ENCODE measurements at places on chromosomes 11 and 22. TPM values are rescaled to one million over a fixed set of nuclear protein-coding genes. Genes with fewer than 3 reads are reported as not detected.

Gene C22orf23
- not detected for total RNA-seq

Gene TYR
- not detected for total RNA-seq

DNA sequence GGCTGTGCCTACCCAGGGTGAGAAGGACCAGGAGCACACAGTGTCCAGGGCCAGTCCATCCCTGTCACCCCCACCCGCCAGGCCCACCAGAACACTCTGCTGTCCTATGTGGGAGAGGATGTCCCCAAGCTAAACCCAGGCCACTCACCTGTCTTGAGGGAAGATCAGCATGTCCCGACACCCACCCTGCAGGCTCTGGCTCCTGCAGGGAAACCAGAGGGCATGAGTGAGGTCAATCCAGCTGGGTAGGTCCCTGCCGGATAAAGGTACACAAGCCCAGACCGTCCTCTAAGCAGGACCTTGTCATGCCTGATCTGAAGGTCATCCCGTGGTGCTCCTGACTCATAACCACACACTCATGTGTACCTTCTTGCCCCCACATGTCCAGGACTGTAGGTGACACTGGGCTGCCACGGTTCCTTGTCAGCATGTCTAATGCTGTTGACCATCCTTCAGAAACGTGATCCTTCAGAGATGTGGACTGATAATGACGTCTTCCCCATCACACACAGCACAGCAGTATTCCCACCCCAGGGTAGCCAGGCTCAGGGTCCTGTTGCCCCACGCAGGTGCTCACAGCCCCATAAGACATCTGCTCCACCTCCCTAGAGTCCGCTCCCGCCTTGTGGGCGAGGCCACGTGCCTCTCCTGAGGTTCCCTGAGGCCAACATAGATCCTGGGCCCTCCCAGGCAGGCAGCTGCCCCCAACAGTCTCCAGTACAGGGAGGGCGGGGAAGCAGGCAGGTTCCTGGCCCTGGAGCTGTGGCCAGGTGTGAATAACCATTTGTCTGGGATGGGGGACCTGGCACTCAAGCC lies 6.1 kb downstream of the ARVCF start:
- DNase-seq: no peak

DNA sequence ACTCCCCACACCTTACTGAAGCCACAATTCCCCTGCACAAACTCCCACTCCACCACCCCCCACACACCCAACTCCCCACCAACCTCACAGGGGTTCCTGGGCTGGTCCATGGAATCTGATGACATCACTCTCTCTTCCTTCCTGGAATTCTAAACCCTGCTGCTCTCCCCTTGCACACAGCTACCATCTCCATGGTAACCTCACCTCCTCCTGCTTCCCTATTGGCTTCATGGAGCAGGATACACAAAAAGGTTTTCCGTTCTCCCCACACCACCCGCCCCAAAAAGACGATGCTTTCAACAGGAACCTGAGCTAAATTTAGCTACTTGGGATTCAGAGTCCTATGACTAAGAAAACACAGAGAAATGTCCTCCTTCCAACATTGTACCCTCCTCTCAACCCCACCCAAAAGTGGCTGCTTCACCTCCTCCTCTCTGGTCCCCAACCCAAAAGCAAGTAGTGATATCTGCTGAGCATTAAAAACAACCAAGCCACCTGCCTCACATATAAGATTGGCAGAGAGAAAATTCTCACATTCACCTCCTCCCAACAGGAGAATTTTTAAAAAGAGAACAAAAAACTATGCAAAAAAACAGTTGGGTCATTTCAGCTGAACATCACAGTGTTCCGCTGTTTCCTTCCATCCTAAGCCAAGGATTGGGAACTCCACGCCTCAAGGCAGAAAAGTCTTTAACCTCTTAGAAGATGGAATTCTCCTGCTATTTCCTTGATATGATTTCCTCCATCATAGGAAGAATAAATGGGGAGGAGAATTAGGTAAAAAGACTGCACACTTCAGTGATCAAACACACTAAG lies 66.9 kb downstream of the RBFOX2 start:
- DNase-seq: no peak

GRCh38 chr11:96203567-96204365 lies 139.2 kb downstream of the MAML2 start:
- DNase-seq: no peak

Gene GTSE1
- total RNA-seq: 39.7 TPM

DNA sequence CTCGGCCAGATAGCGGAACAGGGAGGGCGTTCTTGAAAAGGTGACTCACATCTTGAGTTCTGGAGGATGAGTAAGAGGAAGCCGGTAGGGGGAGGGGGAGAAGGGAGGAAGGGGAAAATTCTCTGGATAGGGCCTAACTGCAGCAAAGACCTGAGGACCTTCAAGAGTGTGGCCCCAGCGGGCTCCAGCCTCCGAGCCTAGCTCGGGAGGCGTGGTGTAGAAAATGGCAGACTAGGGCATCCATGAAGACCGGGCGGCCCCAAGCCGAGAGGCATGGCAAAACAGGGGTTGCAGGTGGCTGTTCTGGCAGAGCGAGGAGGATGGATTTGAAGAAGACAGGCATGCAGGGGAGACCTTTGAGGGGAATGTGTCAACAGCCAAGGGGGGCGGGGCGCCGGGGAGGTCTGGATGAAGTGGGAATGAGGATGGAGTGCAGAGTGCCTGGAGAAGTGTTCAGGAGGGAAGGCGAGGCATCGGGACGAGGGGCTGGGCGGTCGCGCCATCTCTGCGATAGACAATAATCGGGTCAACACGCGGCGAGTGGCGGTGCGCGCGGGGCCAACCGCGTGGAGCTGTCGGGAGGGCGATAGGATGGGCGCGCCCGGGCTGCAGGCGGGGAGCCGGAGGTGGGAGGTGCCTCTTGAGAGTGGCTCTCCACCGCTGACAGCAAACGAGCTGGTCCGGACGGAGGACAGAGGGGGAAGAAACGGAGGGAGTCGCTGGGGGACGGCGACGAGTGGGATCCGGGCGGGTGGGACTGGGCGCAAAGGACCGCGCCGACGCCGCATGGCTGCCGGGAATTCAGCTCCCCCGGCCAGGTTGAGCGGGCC lies 40.0 kb upstream of the CREB3L1 start:
- DNase-seq: peak; percentile 85

- DNase-seq: no peak
These were observed 1.8 kb downstream of the IGF2 start for GRCh38 chr11:2137202-2138067.

GRCh38 chr11:129974237-129974636 lies 28.4 kb downstream of the PRDM10 start:
- no peak for DNase-seq

Gene CHADL
- 0.17 TPM for total RNA-seq

Gene OMP
- total RNA-seq: not detected

GRCh38 chr22:22243033-22243680 lies 1.4 kb upstream of the VPREB1 start:
- no peak for DNase-seq

DNA sequence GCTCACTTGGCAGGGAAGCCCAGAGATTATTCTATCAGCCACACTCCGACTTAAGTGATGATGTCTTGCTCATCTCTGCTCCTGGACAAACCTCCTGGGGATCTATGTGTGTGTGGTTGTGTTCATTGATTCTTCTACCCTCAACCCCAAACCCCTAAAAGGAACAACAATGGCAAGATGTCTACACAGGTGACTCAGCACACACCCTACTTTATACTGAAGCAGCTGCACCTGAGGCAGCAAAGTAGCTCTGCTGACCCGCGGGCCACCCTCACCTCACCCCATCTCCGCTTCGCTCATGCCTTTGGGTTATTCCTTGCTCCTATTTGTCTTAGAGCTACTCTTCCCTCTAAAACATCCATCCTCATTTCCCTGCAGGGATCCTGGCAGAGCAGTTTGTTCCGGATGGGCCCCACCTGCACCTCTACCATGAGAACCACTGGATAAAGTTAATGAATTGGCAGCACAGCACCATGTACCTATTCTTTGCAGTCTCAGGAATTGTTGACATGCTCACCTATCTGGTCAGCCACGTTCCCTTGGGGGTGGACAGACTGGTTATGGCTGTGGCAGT lies 38.7 kb downstream of the TMEM45B start:
- no peak for DNase-seq

GRCh38 chr11:76783896-76784813 lies 999 bp downstream of the TSKU start:
- no peak for DNase-seq

DNA sequence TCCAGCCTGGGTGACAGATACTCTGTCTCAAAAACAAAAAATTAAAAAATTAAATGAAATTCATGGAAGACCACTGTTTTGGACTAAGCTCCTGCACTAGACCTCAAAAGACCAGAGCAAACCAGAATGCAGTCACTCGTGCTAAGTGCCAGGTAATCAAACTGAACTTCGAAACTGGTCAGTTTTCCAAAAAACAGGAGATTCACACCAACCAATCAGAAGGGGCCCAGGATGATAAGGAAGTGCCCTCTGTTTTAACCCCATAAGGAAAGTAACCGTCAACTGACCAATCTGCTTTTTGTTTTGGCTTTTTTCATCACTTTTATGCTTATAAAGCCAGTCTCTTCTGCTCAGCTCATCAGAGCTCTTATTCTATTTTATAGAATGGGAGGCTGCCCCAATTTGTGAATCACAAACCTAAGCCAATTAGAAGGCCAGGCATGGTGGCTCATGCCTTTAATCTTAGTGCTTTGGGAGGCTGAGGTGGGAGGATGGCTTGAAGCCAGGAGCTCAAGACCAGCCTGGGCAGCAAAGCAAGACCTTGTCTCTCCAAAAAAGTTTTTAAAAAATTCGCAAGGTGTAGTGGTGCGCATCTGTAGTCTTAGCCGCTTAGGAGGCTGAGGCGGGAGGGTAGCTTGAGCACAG lies 10.1 kb upstream of the TOP3B start:
- DNase-seq: no peak

Gene SEPTIN5
- 0.81 TPM for total RNA-seq

DNA sequence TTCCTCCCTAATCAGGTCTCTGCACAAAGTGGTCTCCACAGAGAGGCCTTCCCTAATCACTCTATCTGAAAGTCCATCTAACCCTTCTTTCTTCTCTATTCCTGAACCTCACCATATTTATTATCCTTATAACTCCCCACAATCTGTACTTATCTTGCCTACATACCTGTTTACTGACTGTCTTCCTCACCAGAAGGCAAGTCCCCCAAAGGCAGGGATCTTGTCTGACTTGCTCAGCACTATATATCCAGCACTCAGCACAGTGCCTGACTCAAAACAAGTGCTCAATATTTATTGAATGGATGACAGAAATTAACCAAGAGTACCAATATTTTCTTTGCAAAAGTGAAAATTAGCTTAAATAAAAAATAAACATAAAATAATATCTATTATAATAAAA lies 5.5 kb downstream of the DCUN1D5 start:
- DNase-seq: no peak

DNA sequence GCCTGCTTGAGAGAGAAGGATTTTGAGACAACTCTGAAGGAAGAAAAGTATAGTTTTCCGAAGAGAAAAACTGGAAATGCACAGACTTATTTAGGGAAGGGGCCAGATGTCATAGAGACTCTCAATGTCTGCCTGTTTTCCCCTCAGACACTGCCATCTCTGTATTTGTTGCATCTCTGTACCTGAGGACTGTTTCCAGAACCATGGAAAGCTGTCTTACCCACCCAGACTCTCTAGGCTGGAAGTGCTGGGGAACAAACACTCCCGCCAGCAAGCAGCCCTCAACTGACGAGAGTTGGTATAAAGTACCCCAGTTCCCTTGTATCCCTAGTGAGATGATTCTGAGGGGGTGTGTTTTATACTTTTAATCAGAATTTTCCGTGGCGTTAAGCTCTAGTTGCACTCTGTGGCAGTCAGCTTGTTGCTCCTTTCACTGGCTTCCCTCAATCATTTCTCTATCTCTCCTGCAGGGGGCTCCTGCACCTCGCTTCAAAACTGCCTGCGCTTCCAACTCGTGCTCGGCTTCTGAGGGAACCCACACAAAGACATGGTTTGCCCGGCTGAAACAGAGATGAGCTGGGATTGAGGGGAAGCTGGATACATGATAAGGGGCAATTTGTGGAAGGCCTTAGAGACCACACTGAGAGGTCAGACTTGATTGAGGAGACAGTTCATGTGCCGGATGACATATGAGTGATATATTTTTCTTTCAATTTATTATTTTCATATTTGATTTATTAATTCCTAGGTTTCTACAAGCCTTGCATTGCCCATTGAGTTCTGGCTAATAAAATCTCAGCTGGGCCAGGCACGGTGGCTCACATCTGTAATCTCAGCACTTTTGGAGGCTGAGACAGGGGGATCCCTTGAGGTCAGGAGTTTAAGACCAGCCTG lies 36.9 kb upstream of the CLPB start:
- peak; percentile 73 for DNase-seq

GRCh38 chr22:22959147-22959827 lies 71.7 kb downstream of the IGLL5 start:
- DNase-seq: peak; percentile 88

All from activated naive CD4-positive, alpha-beta T cell treated with anti-CD3 and anti-CD28 coated beads for 36 hours (primary cell).